ENCODE measurements at places on chromosomes 3 and 15. TPM values are rescaled to one million over a fixed set of nuclear protein-coding genes. Genes with fewer than 3 reads are reported as not detected.
A peak's percentile ranks its signal among the peaks of the same experiment; 100 is the strongest.

The FOXL2 gene
- total RNA-seq: not detected

DNA sequence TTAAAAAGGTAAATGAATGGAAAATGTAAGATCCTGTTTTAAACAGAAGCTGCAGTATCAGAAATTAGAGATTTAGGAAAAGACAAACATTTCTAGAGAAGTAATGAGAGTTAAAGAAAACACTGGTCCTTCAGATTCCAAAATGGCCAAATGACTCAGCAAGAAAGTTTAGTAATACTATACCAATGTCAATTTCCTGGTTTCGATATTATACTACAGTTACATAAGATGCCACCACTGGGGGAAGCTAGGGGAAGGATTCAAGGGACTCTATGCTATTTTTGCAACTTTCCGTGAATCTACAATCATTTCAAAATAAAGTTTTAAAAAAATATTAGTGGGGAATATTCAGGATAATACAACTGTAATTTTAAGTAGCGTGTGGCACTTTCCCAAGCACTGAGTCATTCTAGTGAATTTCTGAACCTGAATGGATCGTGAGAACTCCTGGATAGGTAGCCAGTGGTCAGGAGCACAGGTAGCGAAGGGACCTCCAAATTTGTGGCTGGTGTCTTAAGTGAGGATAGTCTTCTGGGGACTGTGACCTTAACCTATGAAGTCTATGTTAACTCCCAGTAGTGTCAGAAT lies 37.6 kb downstream of the TMCC1 start:
- DNase-seq: no peak
- no peaks in the 10 kb centered on the region for H3K27me3 ChIP-seq
- no peak overlapping the region for H3K27ac ChIP-seq
- no peak overlapping the region for H3K4me3 ChIP-seq
- H3K36me3 ChIP-seq: peaks cover 24% of the 10 kb centered on the region

DNA sequence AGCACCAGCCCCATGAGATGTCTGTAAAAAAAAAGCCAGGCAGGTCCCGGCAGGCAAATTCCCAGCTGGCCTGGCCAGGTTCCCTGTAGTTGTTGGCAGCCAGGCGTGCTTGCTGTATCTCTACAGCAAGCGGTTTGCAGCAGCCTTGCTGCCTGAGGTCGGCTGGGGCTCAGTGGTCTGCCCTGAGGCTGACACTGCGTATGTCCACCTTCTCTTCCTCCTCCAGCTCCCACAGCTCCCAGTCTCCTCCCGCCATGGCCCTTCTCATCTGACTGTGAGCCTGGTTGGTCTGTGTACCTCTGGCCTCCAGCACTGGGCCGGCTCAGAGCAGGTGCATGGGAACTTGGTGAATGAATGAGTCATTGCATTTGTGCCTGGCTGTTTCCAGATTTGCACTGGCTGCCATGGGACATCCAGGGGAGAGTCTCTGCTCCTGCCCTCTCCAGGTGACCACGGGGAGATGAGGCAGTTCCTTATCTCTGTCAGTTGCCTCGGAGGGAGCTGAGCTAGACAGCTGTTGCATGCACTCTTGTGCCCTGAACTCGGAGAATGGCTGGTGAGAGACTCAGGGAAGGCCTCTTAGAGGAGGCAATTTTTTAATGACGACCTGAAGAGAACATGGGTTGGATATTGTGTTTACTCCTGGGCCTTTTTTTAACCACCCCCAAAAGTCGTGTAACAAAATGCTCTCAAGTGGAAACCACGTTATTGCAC lies 43.0 kb downstream of the SPSB4 start:
- no peak for DNase-seq
- H3K27ac ChIP-seq: no peak overlapping the region
- H3K36me3 ChIP-seq: no peaks in the 10 kb centered on the region
- H3K4me1 ChIP-seq: no peaks in the 10 kb centered on the region

DNA sequence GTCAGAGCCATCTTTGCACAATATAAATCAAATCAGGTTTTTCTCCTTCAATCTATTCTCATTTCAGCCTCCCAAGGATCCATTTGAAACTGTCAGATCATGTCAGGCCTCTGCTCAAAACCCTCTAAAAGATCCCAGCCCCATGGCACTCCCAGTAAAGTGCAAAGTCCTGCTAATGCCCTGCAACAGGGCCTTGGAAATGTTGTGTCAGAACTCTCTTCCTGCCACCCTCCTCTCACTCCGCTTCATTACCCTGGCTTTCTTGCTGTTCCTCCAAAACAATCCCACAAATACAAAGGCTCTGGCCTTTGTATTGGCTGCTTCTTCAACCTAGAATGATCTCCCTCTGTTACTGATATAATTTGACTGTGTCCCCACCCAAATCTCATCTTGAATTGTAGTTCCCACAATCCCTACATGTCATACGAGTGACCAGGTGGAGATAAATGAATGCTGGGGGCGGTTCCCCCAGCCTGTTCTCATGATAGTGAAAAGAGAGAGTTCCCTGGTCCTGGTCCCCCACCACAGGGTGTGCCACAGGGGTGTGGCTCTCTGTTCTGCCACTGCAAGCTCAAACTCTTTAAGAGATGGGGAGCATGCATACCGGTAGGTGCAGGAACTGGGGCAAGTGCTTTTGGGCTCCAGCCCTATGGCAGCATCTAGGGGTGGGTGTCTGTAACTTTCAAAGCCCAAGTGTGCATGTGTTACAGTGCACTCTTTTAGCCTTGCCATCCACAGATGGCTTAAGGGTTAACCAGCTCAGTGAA lies 22.9 kb upstream of the TRA2B start:
- no peak overlapping the region for H3K4me3 ChIP-seq
- H3K27me3 ChIP-seq: no peaks in the 10 kb centered on the region
- H3K27ac ChIP-seq: no peak overlapping the region
- no peaks in the 10 kb centered on the region for H3K36me3 ChIP-seq
- no peak for DNase-seq

The CHRNA5 gene
- total RNA-seq: not detected

DNA sequence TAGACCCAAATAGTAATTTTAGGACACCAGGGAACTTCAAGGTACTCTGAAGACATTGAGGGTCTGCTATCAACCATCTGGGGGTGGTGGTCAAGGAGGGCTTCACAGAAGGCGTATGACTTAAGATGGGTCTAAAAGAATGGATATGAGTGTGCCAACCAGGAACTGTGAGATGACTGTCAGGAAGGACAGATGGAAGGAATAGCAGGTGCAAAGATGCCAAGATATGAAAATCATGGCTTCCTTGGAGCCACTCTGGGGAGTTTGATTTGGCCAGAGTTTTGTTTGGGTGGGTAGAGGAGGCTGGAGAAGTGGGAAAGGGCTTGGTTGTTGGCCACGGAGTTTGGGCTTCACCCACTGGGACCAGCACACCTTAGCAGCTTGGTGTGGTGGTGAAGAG lies 21.2 kb downstream of the CDCP1 start:
- H3K27me3 ChIP-seq: no peaks in the 10 kb centered on the region
- H3K4me3 ChIP-seq: no peak overlapping the region
- no peaks in the 10 kb centered on the region for H3K4me1 ChIP-seq
- no peaks in the 10 kb centered on the region for H3K36me3 ChIP-seq

The MNS1 gene
- 4.6 TPM for total RNA-seq

DNA sequence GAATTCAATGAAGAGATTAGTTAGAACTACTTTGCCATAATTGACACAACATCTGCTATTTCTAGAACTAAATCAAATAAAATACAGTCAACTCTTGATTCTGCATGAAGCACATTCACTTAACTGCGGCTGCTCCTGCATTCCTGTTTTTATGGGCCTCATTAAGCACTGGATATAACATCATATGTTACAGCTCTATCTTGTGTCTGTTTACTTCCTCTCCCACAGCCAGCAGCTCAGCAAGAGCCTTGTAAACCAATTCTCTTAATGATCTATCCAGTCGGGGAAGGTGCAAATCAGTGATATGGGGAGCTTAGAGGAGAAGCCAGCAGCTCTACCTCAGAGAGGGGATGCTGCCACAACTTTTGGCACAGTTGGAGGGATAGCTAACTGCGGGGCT lies 329.2 kb downstream of the ARRDC4 start:
- no peak for DNase-seq
- no peaks in the 10 kb centered on the region for H3K27me3 ChIP-seq
- no peaks in the 10 kb centered on the region for H3K4me1 ChIP-seq
- H3K27ac ChIP-seq: no peak overlapping the region
- no peak overlapping the region for H3K4me3 ChIP-seq

The COL8A1 gene
- total RNA-seq: not detected

DNA sequence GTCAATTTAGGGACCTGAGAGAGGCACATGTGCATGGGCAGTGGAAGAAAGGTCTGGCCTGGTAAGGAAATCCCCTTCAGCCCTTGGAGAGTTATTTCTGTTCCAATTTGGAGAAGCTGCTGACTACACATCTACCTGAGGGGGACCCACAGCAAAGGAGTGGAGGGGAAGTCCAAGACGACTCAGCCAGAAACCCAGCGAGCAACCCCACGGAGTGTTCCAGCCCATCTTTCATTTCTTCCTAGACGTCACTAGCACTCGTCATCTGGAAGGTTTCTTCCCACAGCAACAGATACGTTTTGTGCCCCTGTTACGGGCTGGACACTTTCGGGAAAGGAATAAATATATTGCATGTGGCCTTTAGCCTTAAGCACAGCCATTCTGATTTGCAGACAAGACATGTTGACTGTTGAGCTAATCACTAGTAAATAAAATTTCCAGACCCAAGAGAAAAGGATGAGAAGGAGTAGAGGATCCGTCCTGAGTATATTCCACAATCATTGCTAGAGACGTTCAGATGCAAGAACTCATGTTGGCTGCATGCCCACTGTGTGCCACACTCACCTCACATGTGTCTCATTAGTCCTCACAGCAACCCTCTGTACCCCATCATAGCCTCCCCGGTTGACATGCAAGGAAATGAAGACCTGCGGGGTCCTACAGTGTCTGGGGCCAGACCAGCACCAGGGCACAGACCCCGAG lies 7.8 kb upstream of the FAM174B start:
- H3K4me3 ChIP-seq: no peak overlapping the region
- no peak overlapping the region for H3K27ac ChIP-seq
- no peak for DNase-seq
- no peaks in the 10 kb centered on the region for H3K36me3 ChIP-seq

The ISL2 gene
- 8.7 TPM for total RNA-seq

The MAPK6 gene
- 24.7 TPM for total RNA-seq

The PAQR9 gene
- total RNA-seq: not detected

DNA sequence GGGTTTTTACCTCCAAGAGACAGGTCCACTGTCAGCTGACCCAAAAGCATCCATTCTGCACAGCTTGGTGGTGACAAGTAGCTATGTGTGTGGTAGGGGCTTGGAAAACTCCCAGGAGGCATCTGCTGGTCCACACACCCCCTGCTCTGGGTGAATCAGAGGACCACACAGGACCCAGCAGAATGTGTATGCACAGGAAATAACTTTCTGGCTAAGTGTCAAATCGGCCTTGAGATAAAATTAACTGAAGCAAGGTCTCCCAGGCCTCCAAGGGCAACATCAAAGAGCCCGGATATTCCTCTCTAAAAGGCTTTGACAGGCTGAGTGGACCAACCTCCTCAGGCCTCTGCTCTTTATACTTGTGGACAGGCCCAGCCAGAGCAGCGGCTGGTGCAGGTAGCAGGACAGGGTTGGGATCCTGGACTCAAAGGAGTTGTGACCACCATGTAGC lies 66.5 kb downstream of the CTNNB1 start:
- H3K4me3 ChIP-seq: no peak overlapping the region
- no peak overlapping the region for H3K27ac ChIP-seq
- H3K27me3 ChIP-seq: no peaks in the 10 kb centered on the region
- H3K36me3 ChIP-seq: no peaks in the 10 kb centered on the region
- DNase-seq: no peak
- H3K4me1 ChIP-seq: no peaks in the 10 kb centered on the region

DNA sequence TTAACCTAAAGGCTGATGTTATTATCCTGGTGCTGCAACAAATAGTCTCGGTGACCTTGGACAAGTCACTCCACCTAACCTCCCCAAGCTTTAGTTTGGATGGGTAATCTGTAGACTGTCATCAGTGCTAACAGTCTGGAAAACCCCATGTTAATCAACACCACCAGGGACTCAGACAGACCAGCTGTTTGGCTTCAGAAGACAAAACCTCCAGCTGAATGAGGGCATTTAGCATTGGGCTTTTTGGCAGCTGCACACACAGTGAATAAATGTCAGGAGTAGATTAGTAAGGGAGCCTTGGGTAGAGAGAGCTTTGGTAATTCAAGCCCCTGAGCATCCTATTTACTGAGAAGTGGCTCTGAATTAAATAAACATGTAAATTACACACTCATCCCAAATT lies 24.9 kb upstream of the C3orf80 start:
- no peak for DNase-seq
- no peaks in the 10 kb centered on the region for H3K36me3 ChIP-seq
- H3K27ac ChIP-seq: no peak overlapping the region
- H3K4me1 ChIP-seq: peaks cover 8% of the 10 kb centered on the region
- no peak overlapping the region for H3K4me3 ChIP-seq

DNA sequence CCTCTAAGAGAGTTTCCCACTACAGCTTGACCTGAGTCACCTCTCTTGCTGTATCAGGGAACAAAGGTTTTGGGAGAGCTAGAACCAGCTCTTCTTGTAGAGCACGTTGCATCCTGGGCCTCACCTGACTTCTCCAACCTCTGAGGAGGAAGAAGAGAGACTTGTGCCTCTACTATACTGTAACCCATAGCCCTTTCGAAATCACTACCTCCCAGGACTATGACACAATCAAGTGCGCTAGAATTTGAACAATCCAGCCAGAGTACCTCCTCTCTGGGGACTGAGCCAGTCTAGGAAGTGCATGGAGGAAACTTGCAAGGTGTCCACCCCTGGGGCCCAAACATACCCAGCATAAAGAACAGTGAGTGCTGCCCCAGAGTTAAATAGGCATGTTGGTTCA lies 192.8 kb upstream of the BHLHE40 start:
- H3K4me1 ChIP-seq: no peaks in the 10 kb centered on the region
- no peaks in the 10 kb centered on the region for H3K27me3 ChIP-seq
- no peak overlapping the region for H3K4me3 ChIP-seq
- no peak for DNase-seq

DNA sequence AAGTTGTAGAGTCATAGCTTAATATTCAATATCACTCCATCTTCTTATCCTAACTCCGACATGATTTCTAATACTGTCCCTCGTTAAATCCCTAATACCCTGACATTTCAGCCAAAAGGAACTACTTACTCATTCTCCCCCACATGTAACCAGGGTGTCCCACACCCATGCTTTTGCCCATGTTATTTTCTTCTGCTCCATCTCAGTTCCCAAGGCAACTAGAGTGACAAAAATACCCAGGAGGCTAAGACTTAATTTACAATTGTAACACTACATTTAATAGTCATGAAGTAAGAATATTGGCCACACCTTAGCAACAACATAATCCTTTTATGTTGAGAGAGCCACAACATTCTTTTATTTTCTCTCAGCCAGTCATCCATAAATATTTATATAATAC lies 248.5 kb upstream of the TGFBR2 start:
- no peaks in the 10 kb centered on the region for H3K4me1 ChIP-seq
- H3K4me3 ChIP-seq: no peak overlapping the region
- H3K27ac ChIP-seq: no peak overlapping the region
- no peaks in the 10 kb centered on the region for H3K27me3 ChIP-seq
- no peak for DNase-seq

The DISP2 gene
- total RNA-seq: 2.6 TPM

GRCh38 chr3:38029400-38030125 lies at the start of gene PLCD1:
PLCD1 (minus strand) TSS chr3:38029642; CDS start chr3:38029539, 103 bp downstream.
- no peak for DNase-seq
- no peak within 1 kb of the TSS for H3K4me3 ChIP-seq

- DNase-seq: no peak
- H3K27ac ChIP-seq: no peak overlapping the region
These were observed 276.2 kb upstream of the CTNNB1 start for GRCh38 chr3:40923143-40923542.

- no peak overlapping the region for H3K27ac ChIP-seq
- peaks cover 42% of the 10 kb centered on the region for H3K4me1 ChIP-seq
- H3K4me3 ChIP-seq: peak overlapping the region; percentile 71
- DNase-seq: peak; percentile 66
- H3K36me3 ChIP-seq: peaks cover under 1% of the 10 kb centered on the region
These were observed 844 bp upstream of the PFN2 start for GRCh38 chr3:149971403-149972075.
